ENCODE measurements at places on chromosomes 2 and 18. TPM values are rescaled to one million over a fixed set of nuclear protein-coding genes. Genes with fewer than 3 reads are reported as not detected.

DNA sequence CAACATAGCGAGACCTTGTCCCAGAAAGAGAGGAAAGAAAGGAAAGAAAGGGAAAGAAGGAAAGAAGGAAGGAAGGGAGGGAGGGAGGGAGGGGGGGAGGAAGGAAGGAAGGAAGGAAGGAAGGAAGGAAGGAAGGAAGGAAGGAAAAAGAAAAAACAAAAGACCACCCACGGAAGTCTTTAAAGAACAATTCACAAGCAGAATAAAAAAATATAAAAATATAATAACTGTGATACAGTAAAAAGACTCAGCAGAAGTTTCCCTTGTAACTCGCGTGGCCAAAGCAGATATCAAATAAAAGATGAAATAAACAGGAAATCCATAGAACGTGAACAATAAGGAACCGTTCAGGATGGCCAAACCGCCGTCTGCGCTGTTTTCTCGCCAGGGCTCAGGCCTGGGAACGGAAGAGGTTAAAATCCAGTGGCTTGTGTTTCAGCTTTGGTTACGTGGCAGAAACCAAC lies 1.2 kb upstream of the SLC1A4 start:
- H3K4me1 ChIP-seq: peaks cover 23% of the 10 kb centered on the region
- H3K4me3 ChIP-seq: peak overlapping the region; percentile 73
- H3K27me3 ChIP-seq: no peaks in the 10 kb centered on the region
- H3K27ac ChIP-seq: peak overlapping the region; percentile 78

DNA sequence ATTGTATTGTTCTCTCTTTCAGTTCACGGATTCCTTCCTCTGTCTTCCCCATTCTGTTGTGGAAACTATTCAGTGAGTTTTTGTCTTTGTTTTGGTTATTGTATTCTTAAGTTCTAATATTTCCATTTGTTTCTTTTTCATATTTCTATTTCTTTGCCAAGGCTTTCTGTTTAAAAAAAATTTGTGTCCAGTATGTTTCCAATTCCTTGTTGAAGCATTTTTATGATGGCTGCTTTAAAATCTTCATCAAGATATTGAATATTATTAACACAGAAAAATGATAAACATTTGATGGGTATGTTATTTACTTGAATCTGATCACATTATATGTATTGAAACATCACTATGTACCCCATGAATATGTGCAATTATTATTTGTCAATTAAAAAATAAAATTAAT lies 42.4 kb downstream of the ASB1 start:
- H3K4me1 ChIP-seq: no peaks in the 10 kb centered on the region
- H3K27ac ChIP-seq: no peak overlapping the region
- no peak overlapping the region for H3K4me3 ChIP-seq
- no peaks in the 10 kb centered on the region for H3K27me3 ChIP-seq

Gene TUBB8B
- not detected for total RNA-seq

GRCh38 chr2:21392649-21393048 lies 268.9 kb downstream of the TDRD15 start:
- H3K27ac ChIP-seq: no peak overlapping the region
- no peaks in the 10 kb centered on the region for H3K27me3 ChIP-seq
- no peaks in the 10 kb centered on the region for H3K36me3 ChIP-seq
- DNase-seq: no peak
- no peak overlapping the region for H3K4me3 ChIP-seq

- peak; percentile 13 for DNase-seq
- peak overlapping the region; percentile 39 for H3K27ac ChIP-seq
- H3K4me1 ChIP-seq: peaks cover 20% of the 10 kb centered on the region
- no peak overlapping the region for H3K4me3 ChIP-seq
- H3K27me3 ChIP-seq: no peaks in the 10 kb centered on the region
These were observed 43.3 kb upstream of the SETBP1 start for GRCh38 chr18:44637210-44638033.
